NCI-H2029 (cell line): ENCODE measurements at places on chromosomes 16 and 17.

- DNase-seq: no peak
Measured at GRCh38 chr16:71754652-71755051, 30.2 kb upstream of the PHLPP2 start.

- no peak for DNase-seq
Measured at GRCh38 chr16:82062645-82063058, 27.6 kb downstream of the HSD17B2 start.

DNA sequence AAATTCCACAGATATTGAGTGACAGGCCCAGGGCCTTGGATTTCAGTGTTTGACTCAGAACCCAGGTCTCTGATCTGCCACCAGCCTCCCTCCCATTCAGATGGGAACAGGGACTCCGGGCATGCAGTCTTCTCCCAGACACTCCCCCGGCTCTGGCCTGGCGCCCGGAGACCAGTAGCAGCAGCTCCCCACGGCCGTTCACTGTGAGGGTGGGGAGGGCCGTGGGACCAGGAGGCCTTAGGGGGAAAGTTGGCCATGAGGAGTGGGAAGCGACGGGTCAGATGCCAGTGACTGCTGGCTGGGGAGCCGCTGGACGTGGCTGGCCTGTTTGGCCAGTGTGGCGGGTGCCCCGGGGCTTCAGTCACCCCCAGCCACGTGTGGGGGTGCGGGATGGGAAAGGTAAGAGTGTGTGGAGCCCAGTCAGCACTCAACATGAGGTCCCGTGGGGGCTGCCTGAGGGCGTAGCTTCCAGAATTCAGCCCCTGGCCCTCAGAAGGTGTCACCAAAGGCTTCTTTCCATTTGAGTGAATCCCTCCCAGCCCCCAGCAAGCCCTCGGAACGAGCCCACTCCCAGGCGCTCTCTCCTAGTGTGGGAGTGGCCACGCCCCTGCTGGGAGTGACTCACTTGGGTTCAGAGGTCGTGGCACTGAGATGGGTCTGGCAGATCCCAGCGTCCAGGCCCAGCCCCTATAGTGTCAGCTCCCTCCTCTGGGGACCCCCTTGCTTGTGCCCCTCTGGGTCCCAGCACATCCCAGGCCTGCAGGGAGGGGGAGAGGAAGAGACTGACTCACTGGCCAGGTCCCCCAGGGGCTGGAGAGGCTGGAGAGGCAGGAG lies 309.4 kb downstream of the SEC14L1 start:
- DNase-seq: no peak

GRCh38 chr16:49724774-49725173 lies 131.1 kb downstream of the ZNF423 start:
- DNase-seq: no peak

DNA sequence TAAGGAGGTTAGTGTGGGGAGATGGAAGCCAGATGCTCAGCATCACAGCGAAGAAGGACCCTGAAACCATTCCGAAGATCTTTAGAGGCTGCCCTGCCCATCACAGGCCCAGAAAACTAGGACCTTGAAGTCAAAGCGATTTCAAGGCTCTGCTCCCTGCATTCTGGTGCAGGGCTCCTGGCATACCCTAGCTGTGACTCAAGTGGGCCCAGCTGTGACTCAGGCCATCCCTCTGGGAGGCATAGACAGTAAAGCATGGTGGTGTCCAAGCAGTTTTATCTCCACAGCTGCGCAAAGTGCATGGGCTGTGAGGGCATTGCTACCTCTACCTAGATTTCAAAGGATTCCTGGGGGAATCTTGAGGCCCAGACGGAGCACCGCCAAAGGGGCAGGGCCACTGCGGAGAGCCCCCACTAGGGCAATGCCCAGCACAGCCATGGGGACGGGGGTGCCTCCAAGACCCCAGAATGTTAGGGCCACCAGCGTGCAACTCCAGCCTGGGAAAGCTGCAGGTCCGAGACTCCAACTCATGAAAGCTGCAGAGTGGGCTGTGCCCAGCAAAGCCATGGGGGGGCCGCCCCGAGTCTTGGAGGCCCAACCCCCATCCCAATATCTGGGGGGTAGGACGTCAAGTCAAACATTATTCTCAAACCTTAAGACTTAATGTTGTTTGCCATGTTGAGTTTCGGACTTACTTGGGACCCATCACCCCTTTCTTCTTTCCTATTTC lies 11.7 kb upstream of the ZNF594 start:
- no peak for DNase-seq

- DNase-seq: no peak
Measured at GRCh38 chr16:31081428-31082351, 7.1 kb downstream of the PRSS53 start.

DNA sequence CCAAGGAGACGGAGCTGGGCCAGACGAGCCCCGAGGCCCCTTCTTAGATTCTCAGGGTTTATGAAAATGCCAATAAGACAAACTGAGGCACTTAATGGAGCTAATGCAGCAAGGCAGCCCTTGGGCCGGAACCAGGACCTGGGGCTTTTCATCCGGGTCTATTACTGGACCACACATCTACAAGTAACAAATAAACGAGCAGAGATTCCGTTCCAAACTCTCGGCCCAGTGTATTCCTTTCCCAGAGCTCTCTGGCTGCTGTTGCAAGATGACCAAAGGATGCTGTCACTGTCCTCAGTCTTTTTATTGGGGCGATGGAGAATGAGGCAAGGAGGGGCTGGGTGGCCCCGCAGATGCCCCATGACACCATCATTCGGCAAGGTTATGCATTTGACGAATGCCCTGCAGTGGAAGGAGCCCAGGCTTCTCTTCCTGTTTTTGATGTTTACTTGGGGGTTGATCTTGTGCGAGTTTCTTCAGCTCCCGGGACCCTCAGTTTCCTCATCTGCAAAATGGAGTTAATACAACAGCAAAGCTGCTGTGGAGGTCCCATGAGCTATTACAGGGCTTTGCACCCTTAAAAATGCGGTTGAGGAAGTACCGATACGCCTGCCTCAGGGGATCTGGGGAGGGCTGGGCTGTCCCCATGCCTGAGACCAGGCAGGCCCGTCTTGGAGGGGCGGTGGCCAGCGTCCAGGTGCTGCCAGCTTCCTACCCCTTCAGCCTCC lies 1.1 kb upstream of the NTN1 start:
- no peak for DNase-seq

DNA sequence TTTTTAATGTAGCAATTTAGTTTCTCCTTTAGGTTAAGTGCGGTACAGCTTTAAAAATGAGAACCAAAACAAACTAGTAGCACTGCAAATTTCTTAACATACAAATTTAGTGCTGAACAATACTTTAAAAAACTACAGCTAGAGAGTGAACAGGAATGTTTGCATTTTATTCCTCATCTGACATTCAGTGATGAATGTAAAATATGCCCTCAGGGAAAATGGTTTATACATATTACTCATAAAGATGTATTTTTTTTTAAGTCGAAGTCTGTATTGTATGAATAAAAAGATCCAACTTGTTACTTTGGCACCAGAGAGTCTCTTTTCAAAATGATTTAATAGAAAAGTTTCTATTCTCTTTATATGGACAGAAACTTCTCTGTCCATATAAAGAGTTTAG lies 96.8 kb downstream of the BRIP1 start:
- DNase-seq: no peak

GRCh38 chr16:67421030-67421429 lies 4.8 kb upstream of the ZDHHC1 start:
- no peak for DNase-seq

- DNase-seq: no peak
Measured at GRCh38 chr16:19102187-19102872, 11.4 kb upstream of the ITPRIPL2 start.

- peak; percentile 17 for DNase-seq
Measured at GRCh38 chr16:85041219-85042166, 13.9 kb downstream of the KIAA0513 start.

- peak; percentile 77 for DNase-seq
Measured at GRCh38 chr17:48552466-48553189, 7.7 kb upstream of the HOXB2 start.
